RWPE2 (cell line): ENCODE measurements at places on chromosomes 7 and 10.

DNA sequence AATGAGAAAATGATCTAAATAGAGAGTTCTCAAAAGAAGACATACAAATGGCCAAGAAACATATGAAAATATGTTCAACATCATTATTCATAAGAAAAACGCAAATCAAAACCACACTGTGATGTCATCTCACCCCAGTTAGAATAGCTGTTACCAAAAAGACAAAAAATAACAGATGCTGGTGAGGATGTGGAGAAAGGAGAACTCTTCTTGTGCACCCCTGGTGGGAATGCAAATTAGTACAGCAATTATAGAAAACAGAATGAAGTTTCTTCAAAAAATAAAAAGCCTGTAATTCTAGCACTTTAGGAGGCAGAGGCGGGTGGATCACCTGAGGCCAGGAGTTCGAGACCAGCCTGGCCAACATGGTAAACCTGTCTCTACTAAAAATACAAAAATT, 199.3 kb downstream of the PARD3 start:
- H3K4me3 ChIP-seq: no peak overlapping the region
- H3K27ac ChIP-seq: no peak overlapping the region
- H3K4me1 ChIP-seq: peaks cover 17% of the 10 kb centered on the region
- no peaks in the 10 kb centered on the region for H3K36me3 ChIP-seq
- no peaks in the 10 kb centered on the region for H3K27me3 ChIP-seq

GRCh38 chr7:34837801-34838201, 179.8 kb downstream of the NPSR1 start:
- H3K36me3 ChIP-seq: no peaks in the 10 kb centered on the region
- DNase-seq: no peak
- H3K4me3 ChIP-seq: no peak overlapping the region
- H3K27me3 ChIP-seq: no peaks in the 10 kb centered on the region
- peak overlapping the region; percentile 2 for H3K27ac ChIP-seq

- H3K27ac ChIP-seq: no peak overlapping the region
- no peak for DNase-seq
These were observed 1.8 kb downstream of the INSYN2A start for GRCh38 chr10:127194599-127194998.

GRCh38 chr7:76430836-76431235, 6.1 kb downstream of the ZP3 start:
- no peaks in the 10 kb centered on the region for H3K27me3 ChIP-seq
- H3K4me1 ChIP-seq: peaks cover 9% of the 10 kb centered on the region
- no peak overlapping the region for H3K27ac ChIP-seq

DNA sequence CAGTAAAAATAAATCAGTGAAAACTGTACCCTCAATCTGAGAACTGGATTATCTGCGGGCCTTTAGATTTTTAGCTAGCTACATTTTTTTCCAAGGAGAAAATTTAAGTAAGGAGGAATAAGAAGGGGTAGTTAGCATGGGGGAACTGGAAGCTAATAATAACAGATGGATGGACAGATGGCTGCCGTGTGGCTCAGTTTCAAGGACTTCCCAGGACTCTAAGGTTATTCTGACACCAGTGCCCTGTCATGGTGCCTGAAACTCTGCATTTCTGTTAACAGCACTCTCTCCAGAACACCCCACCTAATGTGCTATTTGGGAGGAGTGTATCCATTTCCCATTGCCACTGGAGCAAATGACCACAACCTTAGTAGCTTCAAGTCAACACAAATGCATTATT, 75.7 kb upstream of the PDE1C start:
- H3K36me3 ChIP-seq: no peaks in the 10 kb centered on the region
- H3K27me3 ChIP-seq: peaks cover 4% of the 10 kb centered on the region
- no peak for DNase-seq
- no peak overlapping the region for H3K27ac ChIP-seq
